ENCODE measurements at places on chromosomes 2 and 18. TPM values are rescaled to one million over a fixed set of nuclear protein-coding genes. Genes with fewer than 3 reads are reported as not detected.

DNA sequence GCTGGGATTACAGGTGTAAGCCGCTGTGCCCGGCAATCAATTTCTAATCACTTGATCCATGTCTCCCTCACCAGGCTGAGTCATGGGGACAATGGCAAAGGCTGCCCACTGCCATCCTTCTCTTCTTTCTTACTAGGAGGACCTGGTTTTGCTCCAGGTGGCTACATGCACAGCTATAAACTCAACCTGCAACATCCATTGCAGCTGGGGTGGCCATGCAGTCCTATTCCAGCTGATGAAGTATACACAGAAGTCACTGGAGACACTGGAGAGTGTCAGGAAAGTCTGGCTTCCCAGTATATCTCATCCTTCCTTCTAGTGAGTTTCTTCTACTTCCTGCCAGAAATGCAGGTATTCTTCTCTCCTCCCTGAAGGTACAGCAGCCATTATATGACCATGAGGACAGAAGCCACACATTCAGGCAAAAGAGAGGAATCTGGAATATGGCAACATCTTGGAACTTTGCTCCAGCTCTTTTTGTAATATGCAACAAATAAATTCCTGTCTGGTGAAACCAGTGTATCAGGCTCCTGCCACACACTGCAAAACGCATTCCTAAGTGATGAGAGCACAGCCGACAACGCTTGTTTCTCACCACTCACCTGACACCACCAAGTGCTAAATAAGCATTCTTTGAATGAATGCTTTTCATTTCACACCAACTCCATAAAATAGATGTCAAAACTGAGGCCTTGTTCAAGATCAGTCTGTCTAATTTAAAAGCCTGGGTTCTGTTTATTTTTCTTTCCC is 32.3 kb downstream of the SCTR start:
- H3K36me3 ChIP-seq: no peaks in the 10 kb centered on the region
- H3K27ac ChIP-seq: peak overlapping the region; percentile 72
- H3K27me3 ChIP-seq: no peaks in the 10 kb centered on the region
- H3K4me3 ChIP-seq: no peak overlapping the region

DNA sequence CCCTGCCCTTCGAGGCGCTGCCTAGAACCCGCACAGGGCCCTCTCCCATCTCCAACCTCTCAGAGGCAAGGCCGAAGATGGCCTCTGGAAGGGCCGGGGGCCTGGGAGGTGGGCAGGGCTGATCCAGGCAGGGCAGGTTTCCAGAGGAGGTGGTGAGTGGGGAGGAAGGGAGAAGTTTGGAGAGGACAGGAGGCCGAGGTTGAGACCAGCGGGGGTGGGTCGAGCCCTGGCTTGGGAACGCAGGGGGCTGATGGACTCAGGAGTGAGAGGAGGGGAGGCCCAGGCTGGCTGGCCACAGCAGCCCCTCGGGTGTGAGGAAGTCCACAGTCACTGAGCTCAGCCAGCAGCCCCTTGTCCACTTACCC is 10.5 kb downstream of the CAPN10 start:
- no peak overlapping the region for H3K27ac ChIP-seq
- peak; percentile 44 for DNase-seq
- H3K36me3 ChIP-seq: peaks cover 3% of the 10 kb centered on the region
- H3K4me1 ChIP-seq: no peaks in the 10 kb centered on the region
- H3K27me3 ChIP-seq: no peaks in the 10 kb centered on the region

DNA sequence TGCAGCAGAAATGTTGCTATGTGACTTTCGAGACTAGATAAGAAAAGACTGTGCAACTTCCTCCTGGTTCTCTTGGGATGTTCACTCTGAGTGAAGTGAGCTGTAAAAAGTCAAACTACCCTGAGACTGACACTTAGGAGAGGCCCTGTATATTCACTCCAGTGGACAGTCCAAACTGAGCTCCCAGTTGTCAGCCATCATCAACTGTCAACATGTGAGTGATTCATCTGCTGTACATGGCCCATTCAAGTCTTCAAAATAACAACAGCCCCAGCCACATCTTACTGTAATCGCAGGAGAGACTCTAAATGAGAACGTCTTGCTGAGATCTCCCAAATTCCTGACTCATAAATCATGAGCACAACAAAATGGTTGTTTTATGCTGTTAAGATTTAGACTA is 8.5 kb upstream of the UNC80 start:
- H3K4me1 ChIP-seq: no peaks in the 10 kb centered on the region
- no peak for DNase-seq
- no peak overlapping the region for H3K27ac ChIP-seq
- no peaks in the 10 kb centered on the region for H3K36me3 ChIP-seq

DNA sequence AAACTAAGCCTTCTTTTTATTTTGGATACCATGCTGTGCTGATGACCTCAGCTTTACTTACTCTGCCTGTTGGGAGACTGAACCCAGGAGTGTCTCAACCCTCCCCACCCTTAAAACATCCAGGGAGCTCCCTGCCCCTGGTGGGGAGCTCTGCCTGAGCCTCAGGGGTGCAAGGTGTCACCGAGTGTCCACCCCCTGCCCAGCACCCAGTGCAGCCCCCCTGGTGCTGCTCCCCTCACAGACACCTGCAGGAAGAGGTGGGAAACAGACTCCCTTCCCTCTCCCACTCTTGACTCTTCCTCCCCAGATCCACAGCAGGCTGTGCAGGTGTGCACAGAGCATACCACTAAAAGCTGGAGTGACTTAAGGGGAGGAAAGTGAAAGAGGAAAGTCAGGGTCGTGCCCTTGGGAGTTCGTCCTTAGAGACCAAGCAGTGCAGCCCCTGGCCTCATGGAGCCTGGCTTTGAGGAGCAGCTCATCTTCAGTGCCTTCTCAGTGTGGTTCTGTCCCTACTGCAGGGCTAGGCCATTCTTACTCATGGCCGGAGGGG is 51.3 kb downstream of the MYO7B start:
- H3K4me3 ChIP-seq: no peak overlapping the region
- no peaks in the 10 kb centered on the region for H3K4me1 ChIP-seq
- H3K27me3 ChIP-seq: no peaks in the 10 kb centered on the region
- no peaks in the 10 kb centered on the region for H3K36me3 ChIP-seq

GRCh38 chr18:9319333-9319732 is 15.2 kb upstream of the TWSG1 start:
- no peak overlapping the region for H3K4me3 ChIP-seq
- DNase-seq: no peak
- H3K4me1 ChIP-seq: no peaks in the 10 kb centered on the region
- H3K36me3 ChIP-seq: no peaks in the 10 kb centered on the region

- no peak for DNase-seq
- peaks cover 2% of the 10 kb centered on the region for H3K4me1 ChIP-seq
- H3K4me3 ChIP-seq: no peak overlapping the region
- no peaks in the 10 kb centered on the region for H3K27me3 ChIP-seq
- H3K36me3 ChIP-seq: no peaks in the 10 kb centered on the region
Measured at GRCh38 chr2:72583376-72583775, 242.5 kb downstream of the EXOC6B start.

DNA sequence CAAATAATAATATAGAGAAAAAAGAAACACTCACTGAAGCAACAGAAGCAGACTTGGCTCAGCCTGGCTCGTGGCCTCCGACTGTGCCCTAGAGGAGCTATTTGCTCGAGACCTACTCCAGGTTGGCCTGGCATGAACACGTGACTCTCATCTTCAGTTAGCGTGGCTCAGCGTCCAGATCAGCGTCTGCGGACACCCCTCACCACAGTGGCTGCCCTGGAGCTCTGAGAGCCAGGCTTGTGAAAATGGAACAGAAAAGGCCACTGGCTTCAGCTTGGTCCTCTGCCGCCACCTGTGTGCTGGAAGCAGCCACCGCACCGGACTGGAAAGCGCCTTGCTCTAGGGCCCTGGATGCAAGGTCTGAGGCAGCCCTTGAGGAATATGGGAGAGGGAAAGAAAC is 1184.0 kb upstream of the GYPC start:
- DNase-seq: peak; percentile 33
- no peaks in the 10 kb centered on the region for H3K36me3 ChIP-seq
- no peak overlapping the region for H3K27ac ChIP-seq
- no peaks in the 10 kb centered on the region for H3K27me3 ChIP-seq
- H3K4me3 ChIP-seq: no peak overlapping the region

DNA sequence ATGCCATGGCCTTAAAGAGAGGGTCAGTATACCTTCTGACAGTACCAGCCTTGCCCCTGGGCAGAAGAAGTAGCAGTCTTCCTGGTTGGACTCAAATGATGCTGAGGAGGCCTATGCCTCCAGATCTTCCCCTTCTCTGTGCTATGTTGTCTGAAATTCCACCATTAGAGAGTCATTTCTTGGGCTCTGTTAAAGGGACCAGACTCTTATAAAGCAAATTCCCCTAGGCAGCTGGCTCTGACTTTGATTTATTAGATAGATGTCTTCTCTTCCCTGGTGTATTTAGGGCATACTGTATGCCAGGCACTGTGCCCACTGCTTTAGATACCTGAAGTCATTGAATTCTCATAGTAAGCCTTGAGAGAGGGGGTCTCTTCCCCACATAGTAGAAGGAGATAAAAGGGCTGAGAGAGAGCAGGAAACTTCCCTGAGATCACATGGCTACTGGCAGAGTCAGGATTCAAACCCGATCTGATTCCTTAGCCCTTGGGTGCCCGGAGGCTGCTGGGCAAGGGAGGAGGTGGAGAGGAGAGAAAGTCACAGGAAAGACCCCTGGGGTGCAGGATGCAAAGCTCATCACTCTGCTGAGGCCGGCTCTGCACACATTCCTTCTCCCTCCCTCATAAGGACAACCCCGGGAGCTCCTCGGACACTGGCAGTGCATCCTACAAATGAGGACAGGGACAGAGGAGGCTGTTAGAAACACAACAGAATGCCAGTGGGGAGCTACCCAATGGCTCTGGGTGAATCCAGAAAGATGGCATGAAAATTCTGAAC is 23.0 kb downstream of the COPS9 start:
- H3K36me3 ChIP-seq: no peaks in the 10 kb centered on the region
- H3K27ac ChIP-seq: no peak overlapping the region
- no peaks in the 10 kb centered on the region for H3K4me1 ChIP-seq

DNA sequence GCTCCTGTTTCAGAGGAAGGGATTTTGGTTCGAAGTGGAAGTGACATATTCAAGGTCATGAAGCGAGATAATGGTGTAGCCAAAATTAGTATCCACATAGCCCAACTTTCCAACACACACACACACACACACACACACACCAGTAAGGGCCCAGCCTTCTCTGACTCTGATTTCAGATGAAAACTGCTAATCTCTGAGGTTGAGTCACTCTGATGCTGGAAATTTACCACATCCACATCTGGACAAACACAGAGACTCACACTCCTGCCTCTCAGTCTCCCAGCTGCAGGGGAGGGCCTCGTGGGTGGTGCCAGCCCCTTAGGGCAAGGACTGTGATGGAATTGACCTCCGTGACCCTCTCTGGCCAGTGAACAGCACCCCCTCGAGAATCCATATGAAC is 29.0 kb upstream of the SLC35F6 start:
- no peaks in the 10 kb centered on the region for H3K36me3 ChIP-seq
- H3K4me3 ChIP-seq: no peak overlapping the region
- H3K27me3 ChIP-seq: no peaks in the 10 kb centered on the region
- H3K4me1 ChIP-seq: peaks cover 7% of the 10 kb centered on the region

DNAH7 gene
- total RNA-seq: 5.5 TPM

All from upper lobe of left lung (tissue), 6 donors.